ENCODE measurements at places on chromosomes 6 and 20.

- DNase-seq = no peak
Measured at GRCh38 chr20:54517241-54517975, 42.0 kb downstream of the DOK5 start.

GRCh38 chr6:3869632-3870527 is 20.7 kb downstream of the FAM50B start:
- DNase-seq = no peak

- DNase-seq = no peak
Measured at GRCh38 chr6:87832025-87832825, 130.2 kb upstream of the AKIRIN2 start.

DNA sequence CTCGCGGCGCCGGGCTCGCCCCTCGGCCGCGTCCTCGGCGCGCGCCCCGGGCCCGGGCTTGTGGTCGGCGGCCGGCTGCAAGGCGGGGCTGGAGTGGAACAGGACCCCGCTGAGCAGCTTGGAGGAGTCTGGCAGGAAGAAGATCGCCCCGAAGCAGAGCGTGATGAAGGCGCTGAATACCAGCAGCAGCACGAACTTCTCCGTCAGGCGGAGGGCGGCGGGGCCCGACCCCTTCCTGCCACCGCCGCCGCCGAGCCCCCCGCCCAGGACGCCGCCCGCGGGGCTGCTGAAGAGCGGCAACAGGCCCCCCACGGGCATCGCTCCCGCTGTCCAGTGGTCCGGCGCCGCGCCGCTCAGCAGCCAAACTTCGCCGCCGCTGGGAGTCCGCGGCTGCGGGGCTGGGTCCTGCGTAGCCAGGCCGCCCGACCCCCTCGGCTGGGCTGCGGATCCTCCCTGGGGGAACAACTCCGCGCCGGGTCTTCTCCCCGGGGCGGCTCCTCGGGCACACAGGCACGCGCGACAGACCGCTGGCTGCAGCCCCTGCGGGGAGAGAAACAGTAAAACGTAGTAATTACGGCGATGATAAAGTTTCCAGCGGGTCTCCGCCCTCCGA is 707 bp downstream of the MAN1A1 start:
- DNase-seq = no peak

DNA sequence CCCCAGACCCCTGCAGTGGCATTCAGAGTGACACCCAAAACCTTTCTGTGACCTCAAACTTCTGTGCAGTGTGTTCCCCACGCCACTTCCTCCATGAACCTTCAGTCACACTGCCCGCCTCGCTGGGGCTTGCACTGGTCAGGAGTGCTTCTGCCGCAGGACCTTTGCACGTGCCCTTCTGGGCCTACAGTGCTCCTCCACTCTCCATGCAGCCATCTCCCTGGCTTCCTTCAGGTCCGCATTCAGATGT is 27.1 kb downstream of the SYNJ2 start:
- DNase-seq = no peak

- no peak for DNase-seq
Measured at GRCh38 chr6:50707652-50708300, 5.5 kb upstream of the TFAP2D start.

DNA sequence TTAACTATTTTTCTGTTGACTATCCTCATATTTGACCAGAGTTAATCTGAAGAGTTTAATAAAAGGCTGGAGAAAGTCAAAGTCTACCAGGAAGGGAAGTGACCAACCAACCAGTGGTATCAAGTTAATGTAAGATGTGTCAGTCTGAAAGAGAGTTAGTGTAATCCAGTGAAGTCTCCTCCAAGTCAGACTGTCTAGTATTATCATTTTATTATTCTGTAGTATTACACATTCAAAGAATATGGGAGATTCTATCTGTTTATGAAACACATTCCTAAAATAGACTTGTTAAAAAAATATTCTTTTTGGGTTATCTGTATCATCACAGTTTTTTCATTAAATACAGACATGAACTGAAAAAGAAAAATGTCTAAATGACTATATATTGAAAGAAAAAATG is 194.4 kb downstream of the BTBD9 start:
- no peak for DNase-seq

DNA sequence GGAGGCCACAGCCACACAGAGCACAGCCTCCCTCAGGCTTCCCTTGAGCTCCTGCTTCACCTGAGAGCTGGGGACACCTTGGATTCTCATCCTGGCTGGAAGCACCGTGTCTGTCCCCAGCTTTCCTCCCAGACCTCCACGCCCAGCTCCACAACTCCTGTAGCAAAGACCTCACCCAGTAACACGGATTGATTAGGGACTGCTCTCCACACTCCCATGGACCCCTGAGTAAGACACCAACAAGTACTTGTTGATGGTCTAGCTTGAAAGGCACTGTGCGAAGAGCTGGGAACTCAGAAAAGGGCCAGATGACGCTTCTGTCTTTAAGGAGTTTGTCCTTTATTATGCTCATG is 109.6 kb downstream of the DLL1 start:
- DNase-seq = no peak

GRCh38 chr20:24915440-24915839 is 33.6 kb upstream of the CST7 start:
- DNase-seq = no peak
